ENCODE measurements at places on chromosomes 5 and 9. TPM values are rescaled to one million over a fixed set of nuclear protein-coding genes. Genes with fewer than 3 reads are reported as not detected.

DNA sequence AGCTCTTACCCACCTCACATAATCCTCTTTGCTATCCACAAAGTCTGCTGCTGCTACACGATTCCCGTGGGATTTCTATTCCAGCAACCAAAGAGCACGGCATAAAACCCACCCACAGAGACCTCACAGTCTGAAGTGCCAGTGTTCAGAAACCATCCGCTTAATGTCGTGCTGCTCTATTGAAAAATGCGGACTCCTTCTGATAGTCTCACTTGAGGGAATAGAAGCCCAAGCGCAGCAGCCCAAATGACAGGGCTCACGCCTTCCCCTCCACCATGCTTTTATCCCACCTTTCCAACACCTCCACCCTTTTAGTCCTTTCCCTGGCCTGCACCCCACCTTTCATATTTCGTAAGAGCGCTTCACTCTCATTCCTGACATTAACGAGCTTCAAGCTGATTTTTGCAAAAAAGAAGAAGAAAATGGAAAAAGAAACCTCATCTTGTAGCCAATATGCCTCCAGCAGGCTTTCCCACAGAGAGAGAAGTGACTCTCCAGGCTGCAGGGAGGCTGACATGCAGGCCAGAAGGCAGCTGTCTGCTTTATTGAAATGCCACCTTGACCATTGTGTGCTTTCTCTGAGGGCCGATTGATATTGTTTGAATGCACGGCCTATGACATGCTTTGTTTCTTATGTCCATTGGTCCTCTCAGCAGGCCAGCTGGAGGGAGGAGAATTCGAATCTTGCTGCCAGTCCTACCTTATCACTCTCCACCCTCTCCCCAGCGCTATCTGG is 70.6 kb upstream of the PCSK1 start:
- no peak overlapping the region for H3K4me3 ChIP-seq
- H3K4me1 ChIP-seq: no peaks in the 10 kb centered on the region
- no peaks in the 10 kb centered on the region for H3K36me3 ChIP-seq
- no peaks in the 10 kb centered on the region for H3K27me3 ChIP-seq
- no peak for DNase-seq

CNOT8 gene
- total RNA-seq: 32.0 TPM

- peak overlapping the region; percentile 98 for H3K27ac ChIP-seq
- peak; percentile 95 for DNase-seq
- no peaks in the 10 kb centered on the region for H3K36me3 ChIP-seq
Measured at GRCh38 chr9:130847306-130848217, 12.5 kb downstream of the ABL1 start.

DNA sequence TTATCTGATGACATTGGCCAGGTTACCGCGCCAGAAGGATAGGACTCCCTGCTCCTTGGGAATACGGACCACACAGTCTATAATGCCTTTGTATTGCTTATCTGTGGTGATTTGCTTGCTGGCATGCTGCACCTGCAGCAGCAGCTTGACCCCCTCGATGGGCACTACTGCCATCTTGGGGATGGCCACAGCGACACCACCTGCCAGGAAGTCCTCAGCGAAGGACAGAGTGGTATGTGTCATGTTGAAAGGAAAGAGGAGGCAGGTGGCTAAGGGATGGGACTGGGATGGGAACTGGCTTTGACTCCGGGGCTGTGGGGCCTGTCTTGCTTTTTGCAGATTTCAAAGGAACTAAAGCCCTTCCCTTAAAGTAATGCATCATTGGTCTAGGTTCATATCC is 50.3 kb upstream of the ACO1 start:
- H3K27ac ChIP-seq: no peak overlapping the region
- H3K36me3 ChIP-seq: no peaks in the 10 kb centered on the region
- no peak overlapping the region for H3K4me3 ChIP-seq

EMB gene
- total RNA-seq: 0.51 TPM

FAM13B gene
- total RNA-seq: 46.9 TPM

- H3K4me1 ChIP-seq: peaks cover 4% of the 10 kb centered on the region
- H3K27me3 ChIP-seq: no peaks in the 10 kb centered on the region
- no peaks in the 10 kb centered on the region for H3K36me3 ChIP-seq
Measured at GRCh38 chr9:97387504-97387886, 24.4 kb upstream of the TDRD7 start.

DNA sequence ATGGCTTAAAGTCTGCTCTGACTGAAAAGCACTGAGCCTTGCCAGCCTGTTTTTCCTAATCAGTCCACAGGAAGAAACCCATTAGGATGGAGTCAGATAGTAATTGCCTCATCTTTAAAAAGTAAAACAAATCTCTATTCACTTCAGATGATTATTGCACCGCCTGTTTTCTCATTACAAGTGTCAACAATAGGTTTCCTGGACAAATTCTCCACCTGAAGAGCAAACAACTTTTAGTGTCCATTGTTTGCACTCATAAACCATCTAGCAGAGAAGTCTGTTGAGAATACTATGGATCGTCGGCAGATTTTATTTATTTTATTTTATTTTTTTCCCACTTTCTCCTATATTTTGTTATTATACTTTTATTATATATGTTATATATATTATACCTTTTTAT is 20.3 kb downstream of the C5orf63 start:
- no peak overlapping the region for H3K27ac ChIP-seq
- H3K4me1 ChIP-seq: no peaks in the 10 kb centered on the region
- H3K36me3 ChIP-seq: no peaks in the 10 kb centered on the region
- no peaks in the 10 kb centered on the region for H3K27me3 ChIP-seq
- no peak for DNase-seq

PCDHB13 gene
- total RNA-seq: 7.1 TPM

- H3K36me3 ChIP-seq: no peaks in the 10 kb centered on the region
- H3K4me1 ChIP-seq: peaks cover 7% of the 10 kb centered on the region
- H3K4me3 ChIP-seq: no peak overlapping the region
- peak overlapping the region; percentile 66 for H3K27ac ChIP-seq
Measured at GRCh38 chr5:139146809-139147482, 51.2 kb downstream of the SIL1 start.

GRIA1 gene
- total RNA-seq: 1.5 TPM

DNA sequence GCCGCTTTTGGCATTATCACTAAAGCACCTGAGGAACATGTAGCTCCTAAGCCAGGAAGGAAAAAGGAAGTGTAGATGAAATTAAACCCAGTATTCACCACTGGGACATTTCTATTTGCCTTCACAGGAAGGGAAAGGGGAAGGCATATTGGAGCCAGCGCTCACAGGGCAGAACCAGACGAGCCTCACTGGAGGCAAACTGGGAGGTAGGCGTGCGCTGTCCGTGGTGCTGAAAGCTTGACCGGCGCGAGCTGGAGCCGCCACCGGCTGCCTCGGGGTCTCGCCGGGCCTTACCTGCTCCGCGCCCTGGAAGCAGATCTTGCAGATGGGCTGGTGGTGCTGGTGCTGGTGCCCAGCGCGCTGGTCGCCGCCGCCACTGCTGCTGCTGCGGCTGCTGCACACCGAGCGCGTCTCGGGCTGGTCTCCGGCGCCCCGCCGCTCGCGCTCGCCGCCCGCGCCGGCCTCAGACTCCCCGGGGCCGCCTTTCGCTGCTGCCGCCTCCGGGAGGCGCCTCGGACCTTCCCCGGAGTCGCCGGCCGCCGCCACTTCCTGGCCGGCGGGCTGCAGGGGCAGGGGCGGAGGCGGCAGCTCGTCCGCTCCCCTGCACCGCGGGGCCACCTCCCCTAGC is 732 bp downstream of the MARCHF11 start:
- no peaks in the 10 kb centered on the region for H3K4me1 ChIP-seq
- H3K27ac ChIP-seq: no peak overlapping the region
- no peaks in the 10 kb centered on the region for H3K36me3 ChIP-seq
- no peak overlapping the region for H3K4me3 ChIP-seq

PRKAA1 gene
- 143 TPM for total RNA-seq

TERT gene
- not detected for total RNA-seq

CFAP90 gene
- total RNA-seq: 0.88 TPM

DNA sequence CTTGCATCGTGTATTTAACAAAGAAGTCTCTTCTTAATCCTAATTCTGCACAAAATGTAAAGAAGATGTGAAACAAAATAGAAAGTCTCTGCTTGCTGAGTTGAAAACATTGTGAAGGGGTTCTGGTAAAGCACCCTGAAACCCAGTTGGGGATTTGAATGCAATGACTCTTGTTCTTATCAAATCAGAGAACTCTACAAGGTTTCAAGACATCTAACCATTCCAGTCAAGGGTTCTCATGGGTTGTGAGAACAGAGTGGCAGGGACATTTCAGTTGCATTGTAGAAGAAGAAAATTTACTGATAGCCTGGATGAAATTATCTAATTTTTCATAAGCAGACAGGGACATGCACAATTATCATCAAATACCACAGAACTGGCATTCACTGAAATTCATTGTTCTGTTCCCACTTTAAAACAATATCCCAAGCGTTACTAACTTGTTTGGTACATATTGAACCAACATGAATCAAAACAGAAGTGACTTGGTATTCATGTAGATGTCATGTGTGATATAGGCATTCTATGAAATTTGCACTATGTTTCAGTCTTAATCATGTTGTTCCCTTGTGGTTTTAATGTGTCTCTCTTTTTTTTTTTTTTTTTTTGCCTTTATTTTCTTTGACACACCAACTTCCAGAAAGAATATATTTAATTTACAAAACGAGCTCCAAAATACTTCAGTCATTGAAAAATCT is 563.3 kb downstream of the IRX1 start:
- no peak overlapping the region for H3K4me3 ChIP-seq
- no peaks in the 10 kb centered on the region for H3K36me3 ChIP-seq
- no peak overlapping the region for H3K27ac ChIP-seq
- no peaks in the 10 kb centered on the region for H3K27me3 ChIP-seq
- DNase-seq: no peak

PCDHGC3 gene
- total RNA-seq: 127 TPM

PPP1R26 gene
- total RNA-seq: 3.6 TPM

DNA sequence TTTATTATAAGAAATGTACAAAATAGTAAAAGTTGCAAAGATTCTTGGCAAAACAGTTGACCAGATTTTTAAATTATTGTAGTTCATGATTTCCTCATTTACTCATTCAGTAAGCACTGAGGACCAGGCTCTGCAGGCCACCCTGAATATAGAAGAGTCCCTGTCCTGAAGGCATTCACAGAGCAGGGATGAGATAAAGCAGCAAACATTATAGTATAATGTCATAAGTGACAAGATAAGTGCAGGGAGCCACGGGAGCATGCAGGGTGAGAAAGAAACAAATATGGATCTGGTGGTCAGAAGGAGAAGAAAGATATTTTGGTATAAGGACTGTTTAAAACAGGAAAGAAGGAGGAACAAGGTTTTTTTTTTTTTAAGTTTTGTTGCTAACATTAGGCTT is 46.0 kb downstream of the PARP8 start:
- H3K36me3 ChIP-seq: no peaks in the 10 kb centered on the region
- H3K4me3 ChIP-seq: no peak overlapping the region
- no peaks in the 10 kb centered on the region for H3K4me1 ChIP-seq
- H3K27me3 ChIP-seq: no peaks in the 10 kb centered on the region
- H3K27ac ChIP-seq: no peak overlapping the region

DNA sequence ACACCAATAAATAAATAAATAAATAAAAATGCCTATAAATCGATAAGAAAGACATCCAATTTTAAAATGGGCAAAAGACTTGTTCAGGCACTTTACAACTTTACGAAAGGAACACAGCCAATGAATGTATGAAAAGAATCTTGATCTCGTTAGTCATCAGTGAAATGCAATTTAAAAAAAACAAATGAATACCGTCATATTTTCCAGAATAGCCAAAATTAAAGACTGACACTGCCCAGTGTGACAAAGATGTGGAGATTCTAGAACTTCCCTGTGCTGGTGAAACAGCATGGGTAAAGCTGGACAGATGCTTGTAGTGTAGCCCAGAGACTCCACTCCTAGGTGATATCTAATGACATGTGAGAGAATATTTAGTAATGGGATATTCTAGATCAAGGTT is 127.1 kb downstream of the GOLPH3 start:
- no peaks in the 10 kb centered on the region for H3K36me3 ChIP-seq
- no peaks in the 10 kb centered on the region for H3K4me1 ChIP-seq
- H3K27me3 ChIP-seq: no peaks in the 10 kb centered on the region
- no peak for DNase-seq

GRCh38 chr9:119861842-119862241 is 492.6 kb upstream of the BRINP1 start:
- H3K4me3 ChIP-seq: no peak overlapping the region
- DNase-seq: no peak
- no peaks in the 10 kb centered on the region for H3K27me3 ChIP-seq
- H3K36me3 ChIP-seq: no peaks in the 10 kb centered on the region
- no peak overlapping the region for H3K27ac ChIP-seq

OMD gene
- 9.0 TPM for total RNA-seq

DNA sequence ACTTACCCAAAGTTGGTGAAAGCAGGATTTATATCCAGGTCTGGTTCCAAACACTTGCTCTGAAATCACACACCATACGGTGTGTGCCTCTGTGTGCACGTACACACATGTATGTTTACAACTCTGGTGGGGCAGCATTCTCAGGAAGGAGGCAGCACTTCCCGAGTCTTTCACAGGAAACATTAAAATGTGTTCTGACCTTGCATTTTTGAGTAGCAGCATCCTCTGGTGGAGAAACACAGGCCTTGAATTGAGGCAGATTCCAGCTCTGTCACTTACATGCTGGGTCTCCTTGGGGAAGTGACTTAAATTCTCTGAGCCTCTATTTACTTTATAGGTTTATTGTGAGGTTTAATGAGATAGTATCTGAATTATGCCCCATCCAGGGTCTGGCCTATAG is 126.4 kb downstream of the RGS3 start:
- no peaks in the 10 kb centered on the region for H3K27me3 ChIP-seq
- H3K36me3 ChIP-seq: no peaks in the 10 kb centered on the region
- no peaks in the 10 kb centered on the region for H3K4me1 ChIP-seq
- no peak overlapping the region for H3K27ac ChIP-seq

N4BP3 gene
- total RNA-seq: 1.5 TPM

DNA sequence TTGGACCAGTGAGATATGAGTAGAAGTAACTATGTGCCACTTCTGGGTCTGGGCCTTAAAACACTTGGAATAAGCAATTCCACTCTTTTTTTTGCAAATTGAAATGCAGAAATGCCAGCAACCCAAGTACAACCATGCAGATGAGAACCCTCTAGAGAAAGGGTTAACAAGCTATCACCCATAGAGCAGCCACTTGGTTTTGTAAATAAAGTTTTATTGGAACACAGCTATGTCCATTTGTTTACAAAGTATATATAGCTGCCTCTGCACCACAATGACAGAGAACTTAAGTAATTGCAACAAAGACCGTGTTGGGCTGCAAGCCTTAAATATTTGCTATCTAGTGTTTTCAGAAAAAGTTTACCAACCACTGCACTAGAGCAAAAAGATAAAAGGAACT is 9.8 kb upstream of the TARS1 start:
- no peak for DNase-seq
- no peaks in the 10 kb centered on the region for H3K4me1 ChIP-seq
- no peak overlapping the region for H3K4me3 ChIP-seq
- no peaks in the 10 kb centered on the region for H3K27me3 ChIP-seq

GRCh38 chr9:113998525-113999255 is 79.4 kb downstream of the AMBP start:
- H3K36me3 ChIP-seq: no peaks in the 10 kb centered on the region
- H3K27me3 ChIP-seq: no peaks in the 10 kb centered on the region
- no peak for DNase-seq
- H3K4me1 ChIP-seq: no peaks in the 10 kb centered on the region
- no peak overlapping the region for H3K27ac ChIP-seq
